Right lobe of liver (tissue), 6 donors: ENCODE measurements at places on chromosomes 3 and 15. TPM values are rescaled to one million over a fixed set of nuclear protein-coding genes. Genes with fewer than 3 reads are reported as not detected.
A peak's percentile ranks its signal among the peaks of the same experiment; 100 is the strongest.

Gene SEMA3G
- total RNA-seq, result 0.72 TPM

- peak; percentile 62 for DNase-seq
These were observed 40.9 kb upstream of the RYK start for GRCh38 chr3:134291319-134292254.

Gene SNTN
- total RNA-seq, result not detected

Gene GRAMD2A
- total RNA-seq, result not detected

DNA sequence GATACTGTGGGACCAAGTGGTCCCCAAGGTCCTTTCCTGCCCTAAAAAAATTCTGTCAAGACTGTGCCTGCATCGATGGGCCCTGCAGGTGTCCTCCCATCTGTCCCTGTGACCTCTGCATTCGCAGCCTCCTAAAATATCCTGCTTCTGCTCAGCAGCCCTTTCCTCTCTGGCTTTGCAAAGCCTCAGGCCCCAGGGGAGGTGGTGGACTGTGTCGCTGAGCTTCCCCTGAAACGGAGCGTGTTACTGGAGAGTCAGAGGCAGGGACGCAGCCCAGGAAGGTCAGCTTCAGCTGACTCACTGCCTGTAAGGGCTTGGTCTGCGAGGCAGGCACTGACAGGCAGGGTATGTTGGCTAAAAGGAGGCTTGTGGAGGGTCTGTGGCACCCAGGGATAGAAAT is 110.0 kb downstream of the RAB11A start:
- DNase-seq, result no peak

GRCh38 chr15:40785164-40785563 is 15.4 kb downstream of the C15orf62 start:
- no peak for DNase-seq

DNA sequence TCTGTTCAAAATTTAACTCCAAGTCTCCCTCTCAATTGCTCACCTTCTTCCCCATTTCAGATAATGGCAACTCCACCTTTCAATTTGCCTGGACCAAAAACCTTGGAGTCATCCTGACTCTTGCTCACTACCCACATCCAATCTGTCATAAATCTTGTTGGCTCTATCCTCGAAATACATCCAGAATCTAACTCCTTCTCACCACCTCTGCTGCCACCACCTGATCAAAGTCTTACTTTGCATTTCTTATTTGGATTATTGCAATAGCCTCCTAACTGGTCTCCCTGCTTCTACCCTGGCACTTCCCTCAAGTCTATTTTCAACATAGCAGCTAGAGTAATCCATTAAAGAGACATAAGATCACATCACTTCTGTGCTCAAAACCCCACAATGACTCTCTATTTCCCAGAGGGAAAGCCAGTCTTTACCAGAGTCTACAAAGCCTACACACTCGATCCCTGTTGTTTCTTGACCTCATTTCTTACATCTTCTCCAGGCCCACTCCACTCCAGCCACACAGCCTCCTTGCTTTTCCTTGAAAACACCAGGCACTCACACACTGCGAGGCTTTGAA is 86.6 kb downstream of the GPR156 start:
- no peak for DNase-seq

GRCh38 chr3:109175411-109175810 is 38.9 kb downstream of the C3orf85 start:
- DNase-seq, result no peak

DNA sequence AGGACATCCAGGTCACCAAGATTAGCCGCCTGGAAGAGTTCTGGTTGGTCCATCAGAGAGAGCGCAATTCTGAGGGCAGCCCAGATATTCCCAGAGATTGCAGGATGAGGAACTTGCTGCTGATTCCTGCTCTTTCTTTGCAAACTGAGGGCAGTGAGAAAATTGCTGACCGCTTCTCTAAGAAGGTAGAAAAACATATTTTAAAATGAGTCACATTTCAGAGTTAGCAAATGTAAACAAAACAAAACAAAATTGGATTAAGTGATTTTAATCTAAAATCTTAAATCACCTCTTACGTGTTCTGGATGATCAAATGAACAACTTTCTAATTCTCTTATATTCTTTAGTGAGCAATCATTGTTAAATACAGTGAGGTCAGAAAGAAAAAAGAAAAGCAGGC is 149.0 kb downstream of the USP13 start:
- DNase-seq, result no peak

DNA sequence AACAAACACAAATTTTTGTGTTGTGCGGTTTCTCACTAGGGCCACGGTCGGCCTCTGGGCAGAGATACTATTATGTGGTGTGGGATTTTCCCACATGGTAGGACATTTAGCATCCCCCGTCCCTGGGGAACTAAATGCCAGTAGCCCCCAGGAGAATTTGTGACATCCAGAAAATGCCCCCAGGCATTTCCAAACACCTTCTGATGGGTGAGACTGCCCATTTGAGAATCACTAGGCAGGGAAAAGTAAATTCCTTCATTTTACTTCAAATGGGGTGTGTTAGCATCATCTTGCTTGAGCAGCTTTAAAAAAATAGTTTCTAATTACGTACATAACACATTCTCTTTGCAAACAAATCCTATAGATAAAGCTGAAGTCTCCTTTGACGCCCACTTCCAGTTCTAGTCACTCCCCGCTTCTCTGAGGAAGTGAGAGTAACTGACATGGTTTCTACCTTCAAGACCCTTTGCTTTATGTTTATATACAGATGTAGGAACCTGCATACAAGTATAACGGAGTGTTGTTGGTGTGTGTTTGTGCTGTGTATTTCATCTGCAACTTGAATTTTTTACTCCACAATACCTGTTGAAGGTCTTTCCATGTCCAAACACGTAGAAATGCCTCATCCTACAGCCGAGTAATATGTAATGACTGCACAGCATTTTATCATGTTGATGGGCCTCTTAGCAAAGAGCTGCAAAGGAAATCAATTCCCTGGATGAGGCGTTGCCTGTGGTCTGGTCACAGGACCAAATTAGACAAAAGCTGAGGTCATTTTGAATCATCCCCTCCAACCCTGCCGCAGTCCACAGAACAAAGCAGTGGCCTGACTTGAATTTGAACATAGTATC is 31.4 kb upstream of the ZBTB38 start:
- no peak for DNase-seq

DNA sequence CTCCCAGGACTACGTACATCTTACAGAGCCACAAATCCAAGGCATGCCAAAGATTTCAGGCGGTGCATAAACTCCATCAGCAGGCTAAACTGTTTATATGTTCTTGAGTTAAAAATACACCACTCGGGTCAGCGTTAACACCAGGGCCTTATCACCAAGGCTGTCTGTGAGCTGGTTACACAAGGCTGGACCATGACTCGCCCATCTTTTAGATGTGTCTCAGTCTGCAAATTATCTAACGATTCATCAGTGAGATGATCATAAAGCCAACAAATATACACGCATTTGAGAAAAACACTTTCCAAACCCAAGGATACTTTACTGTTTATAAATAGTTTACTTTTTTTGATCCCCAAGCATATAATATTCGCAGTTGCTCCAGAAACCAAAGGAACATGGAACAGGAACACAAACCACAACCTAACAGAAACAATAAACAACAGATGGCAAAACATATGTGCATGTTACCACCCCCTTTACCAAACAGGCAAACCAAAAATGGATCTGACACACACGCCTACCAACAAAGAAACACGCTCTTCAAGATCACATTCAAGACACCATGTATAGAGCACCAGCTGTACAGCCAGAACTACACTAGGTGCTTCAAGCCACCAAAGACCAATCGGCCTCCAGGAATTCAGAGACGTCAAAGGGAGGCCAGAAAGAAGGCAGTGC is 15.4 kb downstream of the LRIG1 start:
- no peak for DNase-seq

Gene ZNF501
- 0.62 TPM for total RNA-seq

Gene BMF
- 1.7 TPM for total RNA-seq

- no peak for DNase-seq
These were observed 84.4 kb upstream of the C2CD4B start for GRCh38 chr15:62249501-62249900.

Gene HYPK
- total RNA-seq, result 10.9 TPM

DNA sequence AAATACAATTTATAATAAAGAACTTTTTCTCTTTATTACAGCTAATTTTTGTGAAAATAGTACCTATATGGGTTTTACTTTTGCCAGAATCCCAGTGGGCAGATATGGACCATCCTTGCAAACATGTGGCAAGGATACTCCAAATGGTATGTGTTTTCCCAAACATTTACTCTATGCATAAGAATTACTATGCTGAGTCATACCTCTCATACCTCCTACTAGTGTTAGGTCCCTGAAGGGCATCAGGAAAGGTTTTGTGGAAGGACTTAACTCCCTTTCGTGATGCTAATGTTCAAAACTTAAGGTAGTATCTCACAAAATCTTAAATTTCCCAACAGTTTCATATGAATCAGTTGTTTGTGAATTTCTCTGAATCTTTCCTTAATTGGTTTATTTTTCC is 21.3 kb downstream of the ADGRG7 start:
- DNase-seq, result no peak

Gene C3orf62
- 1.9 TPM for total RNA-seq

DNA sequence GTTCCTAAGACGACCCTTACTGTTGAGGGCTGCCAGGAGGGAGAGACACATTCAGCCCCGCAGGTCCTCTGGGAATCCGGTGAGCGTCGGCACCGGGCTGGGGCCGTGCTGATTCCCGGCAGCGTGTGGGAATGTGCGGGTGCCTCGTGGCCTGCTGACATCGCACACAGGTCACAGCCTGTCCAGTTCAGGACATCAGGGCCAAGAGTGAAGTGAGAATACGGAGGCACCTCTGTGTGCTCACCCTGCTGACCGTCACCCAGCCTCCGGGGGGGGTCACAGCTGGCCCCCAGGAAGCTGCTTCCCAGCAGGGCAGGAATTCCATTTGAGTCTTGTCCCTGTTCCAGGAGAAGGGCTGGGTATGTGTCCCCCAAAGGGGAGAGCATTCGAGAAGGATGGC is 53.6 kb downstream of the PGPEP1L start:
- no peak for DNase-seq

GRCh38 chr3:148369381-148369780 is 328.3 kb upstream of the AGTR1 start:
- DNase-seq, result no peak

Gene TERC
- not detected for total RNA-seq

- DNase-seq, result no peak
These were observed 104.9 kb downstream of the OXNAD1 start for GRCh38 chr3:16369885-16370284.

- no peak for DNase-seq
These were observed 83.1 kb downstream of the RETNLB start for GRCh38 chr3:108673988-108674661.

GRCh38 chr3:120244834-120245225 is 40.2 kb downstream of the GPR156 start:
- DNase-seq, result no peak

DNA sequence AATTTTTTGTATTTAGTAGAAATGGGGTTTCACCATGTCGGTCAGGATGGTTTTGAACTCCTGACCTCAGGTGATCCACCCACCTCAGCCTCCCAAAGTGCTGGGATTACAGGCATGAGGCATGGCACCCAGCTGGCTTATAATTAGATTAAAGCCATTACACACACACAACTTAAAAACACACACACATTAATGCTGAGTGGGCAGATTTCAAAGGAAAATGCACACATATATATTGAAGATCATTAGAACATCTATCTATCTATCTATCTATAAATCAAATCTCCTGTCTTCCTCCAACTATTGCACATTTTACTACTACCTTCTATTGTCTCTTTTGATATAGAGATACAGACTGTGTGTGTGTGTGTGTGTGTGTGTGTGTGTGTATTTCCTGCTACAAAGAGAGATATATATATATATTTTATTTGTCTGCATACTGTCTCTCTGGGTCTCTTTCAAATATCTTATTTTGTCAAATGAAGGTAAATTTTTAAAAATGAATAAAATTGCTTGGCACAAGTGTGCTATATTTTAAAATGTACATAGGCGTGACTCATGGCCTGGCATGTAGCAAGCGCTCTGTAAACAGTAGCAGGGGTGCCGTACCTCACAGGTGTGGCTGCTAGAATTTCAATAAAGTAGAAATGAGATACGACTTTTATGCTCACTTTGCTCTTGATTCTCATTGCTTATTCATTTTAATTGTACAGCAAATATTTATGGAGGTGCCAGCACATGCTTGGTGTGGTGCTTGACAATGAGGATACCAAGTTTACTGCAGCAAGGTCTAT is 655.8 kb downstream of the AGBL1 start:
- DNase-seq, result no peak

Gene TSPAN3
- 35.6 TPM for total RNA-seq

Gene LAMB2
- total RNA-seq, result 167 TPM

Gene PLA1A
- total RNA-seq, result 9.9 TPM

DNA sequence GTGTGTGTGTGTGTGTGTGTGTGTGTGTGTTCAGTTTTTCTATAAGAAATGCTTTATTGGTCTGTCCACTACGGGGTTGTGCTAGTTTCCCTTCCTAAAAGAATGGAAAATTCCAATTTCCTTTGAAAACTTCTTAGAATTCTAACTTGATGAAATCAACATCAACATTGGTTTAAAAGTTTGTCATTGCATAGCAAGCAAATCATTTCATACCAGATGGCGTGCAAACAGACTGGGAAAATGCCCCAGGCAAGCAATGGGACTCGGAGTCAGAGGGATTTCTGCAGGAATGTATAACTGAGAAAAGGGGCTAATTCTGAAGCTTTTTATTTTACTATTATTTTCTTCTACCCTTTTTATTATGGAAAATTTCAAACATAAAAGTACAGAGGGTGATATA is 13.1 kb upstream of the DYNC1LI1 start:
- no peak for DNase-seq

- no peak for DNase-seq
These were observed 64.6 kb downstream of the SLCO2A1 start for GRCh38 chr3:133965013-133965570.

DNA sequence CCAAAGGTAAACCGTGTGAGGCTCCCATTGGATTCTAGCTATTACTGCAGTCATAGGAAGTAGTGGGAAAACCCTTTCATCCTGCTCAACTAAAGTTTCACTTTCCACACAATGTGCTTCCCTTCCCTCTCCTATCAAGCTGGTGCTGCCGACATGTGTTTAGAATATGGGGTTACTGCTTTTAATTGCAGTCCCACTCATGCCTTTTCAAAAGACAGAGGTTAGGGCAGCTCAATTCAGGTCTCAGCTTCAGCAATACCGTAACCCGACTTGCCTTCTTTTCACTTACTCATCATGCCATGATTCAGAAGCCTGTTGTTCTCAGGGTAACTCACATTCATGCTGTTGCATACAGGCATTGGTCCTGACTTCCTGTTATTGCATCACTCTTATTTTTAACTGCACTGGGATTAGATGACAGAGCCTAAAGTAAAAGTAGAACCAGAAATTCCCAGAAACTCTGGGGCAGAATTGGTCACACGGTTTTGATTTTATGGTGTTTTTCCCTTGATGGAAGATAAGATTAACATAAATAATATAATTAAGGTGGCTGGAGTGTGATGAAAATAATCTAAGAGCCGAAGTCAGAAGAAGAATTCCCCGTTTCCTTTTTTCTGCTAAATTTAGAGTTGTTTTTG is 45.7 kb downstream of the C2CD4B start:
- no peak for DNase-seq

Gene GPR176
- 0.83 TPM for total RNA-seq
